Vagina (tissue), 2 donors: ENCODE measurements at places on chromosomes 1 and 21.

- no peak for DNase-seq
These were observed 6.0 kb upstream of the SH2D2A start for GRCh38 chr1:156822680-156823079.

DNA sequence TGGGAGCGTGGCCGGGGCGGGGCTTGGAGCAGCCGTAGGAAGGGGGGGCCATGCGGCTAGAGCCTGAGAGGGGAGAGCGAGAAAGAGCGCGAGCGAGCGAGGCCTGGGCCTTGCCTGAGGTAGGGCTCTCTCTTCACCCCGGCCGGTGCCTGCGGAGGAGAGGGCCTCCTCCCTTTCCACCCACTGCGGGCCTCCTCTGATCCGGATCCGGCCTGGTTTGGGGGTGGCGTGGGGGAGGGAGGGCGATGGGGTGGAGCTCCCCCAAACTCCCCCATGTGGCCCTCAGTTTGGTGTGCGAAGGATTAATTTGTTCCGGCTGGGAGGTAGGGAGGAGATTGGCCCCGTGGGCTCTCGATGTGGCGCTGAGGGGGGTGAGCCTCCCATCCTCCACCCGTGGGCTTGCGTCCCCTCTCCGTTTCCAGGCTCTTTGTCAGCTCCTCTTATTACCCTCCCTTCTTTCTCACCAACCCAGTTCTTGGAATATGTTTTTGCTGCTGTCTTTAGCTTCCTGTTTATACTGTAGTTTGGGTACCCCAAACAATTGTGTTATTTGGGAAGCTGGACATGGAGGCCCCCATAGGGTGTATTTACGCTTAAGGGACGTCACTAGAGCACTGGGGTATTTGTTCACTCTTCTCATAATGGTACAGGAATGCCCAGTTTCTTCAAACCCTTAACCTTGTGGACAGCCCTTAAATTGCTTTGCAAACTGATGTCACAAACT is 685 bp downstream of the UBAP2L start:
- DNase-seq: no peak

DNA sequence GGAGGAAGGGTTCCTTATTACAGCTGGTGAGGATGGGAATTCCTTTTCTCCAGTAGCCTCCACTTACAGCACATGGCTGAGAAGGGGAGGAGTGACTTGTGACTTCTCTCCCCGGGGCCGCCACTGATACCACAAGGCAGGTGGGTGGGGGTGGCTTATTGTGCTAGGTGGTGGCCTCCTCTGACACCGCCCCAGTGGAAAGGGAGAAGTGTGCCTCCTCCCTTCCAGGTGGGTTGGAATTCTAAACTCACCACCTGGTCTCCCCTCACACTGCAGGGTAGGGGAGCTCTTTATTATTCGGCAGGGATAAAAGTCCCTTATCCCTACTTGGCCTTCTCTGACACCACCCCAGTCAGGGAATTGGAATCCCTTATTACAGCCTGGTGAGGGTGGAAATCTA is 89.5 kb downstream of the CCDC30 start:
- no peak for DNase-seq

- no peak for DNase-seq
These were observed 15.5 kb upstream of the PADI6 start for GRCh38 chr1:17356387-17357026.

DNA sequence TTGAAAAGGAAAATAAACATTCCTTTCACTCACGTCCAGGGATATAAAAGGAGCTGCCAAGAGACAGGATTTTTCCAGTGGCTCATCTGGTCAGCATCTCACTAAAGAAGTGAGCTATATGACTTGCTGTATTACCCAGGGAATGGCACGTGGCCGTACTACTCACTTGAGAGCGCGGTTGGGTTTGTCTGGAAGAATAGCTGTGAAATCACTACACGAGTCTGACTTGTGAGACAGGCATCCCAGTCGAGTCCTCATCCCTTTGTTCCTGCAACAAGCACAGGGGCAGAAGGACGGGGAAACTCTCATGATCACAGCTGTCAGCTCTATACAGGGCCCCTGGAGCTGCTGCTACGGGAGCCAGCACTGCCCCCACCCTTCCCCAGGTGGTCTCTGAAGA is 17.7 kb downstream of the RGS8 start:
- no peak for DNase-seq

DNA sequence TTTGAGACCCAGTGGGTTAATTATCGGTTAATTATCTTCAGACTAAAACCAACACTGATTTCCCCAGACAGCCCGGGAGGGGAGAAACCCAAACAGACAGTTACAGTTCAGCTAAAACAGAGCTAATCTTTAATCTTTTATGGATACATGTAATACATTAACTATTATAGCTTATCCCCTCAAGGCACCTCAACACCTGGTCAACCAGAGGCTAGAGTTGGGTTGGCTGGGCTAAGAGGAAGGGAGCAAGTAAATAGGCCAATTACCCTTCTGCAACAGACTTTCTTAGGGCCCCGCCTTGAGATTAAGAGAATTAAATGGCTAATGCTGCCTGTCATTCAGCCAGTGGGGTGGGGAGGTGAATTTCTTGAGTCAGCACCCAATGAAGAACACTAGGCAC is 6.6 kb upstream of the MED18 start:
- DNase-seq: no peak

- DNase-seq: no peak
These were observed 22.7 kb upstream of the PIK3CD start for GRCh38 chr1:9628541-9629444.

DNA sequence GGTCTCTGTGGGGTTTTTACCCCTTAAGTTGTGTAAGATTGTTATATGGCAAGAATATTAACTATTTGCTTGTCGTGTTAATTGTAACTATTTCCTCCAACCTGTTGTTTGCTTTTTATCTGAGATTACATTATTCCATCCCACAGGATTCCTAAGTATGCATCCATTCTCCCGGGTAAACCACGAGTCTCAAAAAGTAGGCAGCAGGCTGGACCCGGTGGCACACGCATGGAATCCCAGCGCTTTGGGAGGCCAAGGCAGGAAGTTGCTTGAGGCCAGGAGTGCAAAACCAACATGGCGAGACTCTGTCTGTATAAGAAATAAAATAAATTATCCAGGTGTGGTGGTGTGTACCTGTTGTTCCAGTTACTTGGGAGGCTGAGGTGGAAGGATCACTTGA is 12.6 kb upstream of the RSPO1 start:
- DNase-seq: no peak
